ENCODE measurements at places on chromosomes 2 and 18.

GRCh38 chr2:5175231-5175630 is 517.0 kb upstream of the SOX11 start:
- no peak for DNase-seq

DNA sequence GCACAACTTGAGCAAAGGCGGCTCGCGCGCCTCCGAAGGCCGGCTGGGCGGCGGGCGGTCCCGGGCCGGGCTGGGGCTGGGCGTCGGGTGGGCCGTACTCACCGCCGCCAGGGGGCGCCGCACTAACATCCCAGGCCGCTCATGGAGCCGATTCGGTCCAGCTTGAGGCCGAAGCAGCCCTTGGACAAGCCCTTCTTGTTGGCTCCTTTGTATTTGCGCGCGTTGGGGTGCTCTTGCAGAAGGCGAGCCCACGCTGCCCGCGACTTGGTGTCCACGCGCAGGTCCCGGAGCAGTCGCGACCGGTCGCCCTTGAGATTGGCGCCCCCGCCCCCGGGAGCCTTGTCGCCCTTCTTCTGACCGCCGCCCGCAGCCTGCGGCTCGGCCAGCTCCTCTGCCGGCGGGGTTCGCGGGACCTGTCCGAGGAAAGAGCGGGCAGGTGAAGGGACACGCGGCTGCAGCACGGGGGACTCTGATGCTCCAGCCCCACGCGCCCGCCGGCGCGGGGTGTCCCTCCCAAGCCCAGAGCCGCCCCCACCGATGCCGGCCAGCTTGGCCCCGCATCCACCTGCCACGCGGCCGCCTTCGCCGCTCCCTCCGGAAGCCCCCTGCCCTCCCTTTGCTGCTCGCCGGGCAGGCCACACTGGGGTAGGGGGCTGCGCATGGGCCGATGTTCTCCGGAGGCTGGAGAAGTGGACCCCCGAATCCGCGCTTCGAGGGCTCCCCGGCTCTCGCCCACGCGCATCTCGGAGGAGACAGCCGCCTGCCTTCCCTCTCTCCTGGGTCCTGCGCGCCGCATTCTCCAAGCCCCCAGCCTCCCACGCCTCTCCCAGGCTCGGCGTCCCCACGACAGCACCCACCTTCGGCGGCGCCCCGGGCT is 655 bp downstream of the NPPC start:
- peak; percentile 75 for DNase-seq

- no peak for DNase-seq
Measured at GRCh38 chr2:69645921-69646320, 2.4 kb upstream of the AAK1 start.

GRCh38 chr2:46490521-46491141 is 11.3 kb downstream of the TMEM247 start:
- DNase-seq = no peak

DNA sequence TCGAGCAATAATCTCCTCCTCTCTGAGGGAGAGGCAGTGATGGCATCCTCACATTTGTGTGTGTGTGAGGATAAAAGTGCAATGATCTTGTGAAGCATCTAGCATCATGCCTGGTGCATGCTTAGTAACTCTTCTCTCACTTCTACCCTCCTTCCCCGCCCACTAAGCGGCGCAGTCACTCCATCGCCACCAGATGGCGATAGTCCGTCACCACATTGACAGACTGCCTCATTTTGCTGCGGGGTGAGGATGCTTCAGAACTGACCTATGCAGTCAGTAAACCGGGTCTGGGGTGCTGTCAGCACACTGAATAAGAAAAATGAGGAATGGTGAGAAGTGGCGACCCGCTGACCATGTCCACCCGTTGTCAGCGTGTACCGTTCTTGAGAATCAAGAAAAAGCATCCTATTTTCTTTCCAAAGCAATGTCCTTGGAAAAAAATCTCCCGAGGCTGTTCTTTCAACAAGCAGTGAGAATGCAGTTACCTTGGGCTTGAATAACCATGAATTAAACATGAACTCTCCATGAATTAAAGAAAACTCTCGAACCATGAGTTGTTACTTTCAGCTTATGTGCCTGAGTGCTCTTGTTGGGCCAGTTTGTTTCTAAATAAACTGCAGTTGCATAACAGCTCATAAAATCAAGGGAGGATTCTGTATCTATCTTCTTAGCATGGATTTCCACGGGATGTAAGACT is 37.3 kb upstream of the TMEM177 start:
- peak; percentile 75 for DNase-seq

DNA sequence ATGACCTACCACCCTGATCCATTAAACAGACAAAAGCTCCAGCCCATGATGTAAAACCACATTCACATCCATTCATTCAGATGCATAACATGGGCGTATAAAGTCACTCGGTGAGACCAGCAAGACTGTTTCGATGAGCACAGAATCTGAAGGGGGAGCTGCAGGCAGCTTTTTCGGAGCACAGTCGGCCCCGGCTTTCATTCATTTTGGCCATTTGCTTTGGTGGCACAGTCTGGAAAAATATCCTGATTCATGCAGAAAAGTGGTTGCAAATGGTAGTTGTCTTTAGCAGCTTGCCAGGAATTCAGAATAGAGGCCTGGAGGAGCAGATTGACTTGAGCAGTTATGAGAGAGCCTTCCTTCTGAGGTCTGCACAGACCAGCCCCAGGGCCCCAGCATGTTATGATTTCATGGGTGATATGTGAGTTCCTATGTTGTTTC is 11.2 kb downstream of the ARID5A start:
- no peak for DNase-seq

DNA sequence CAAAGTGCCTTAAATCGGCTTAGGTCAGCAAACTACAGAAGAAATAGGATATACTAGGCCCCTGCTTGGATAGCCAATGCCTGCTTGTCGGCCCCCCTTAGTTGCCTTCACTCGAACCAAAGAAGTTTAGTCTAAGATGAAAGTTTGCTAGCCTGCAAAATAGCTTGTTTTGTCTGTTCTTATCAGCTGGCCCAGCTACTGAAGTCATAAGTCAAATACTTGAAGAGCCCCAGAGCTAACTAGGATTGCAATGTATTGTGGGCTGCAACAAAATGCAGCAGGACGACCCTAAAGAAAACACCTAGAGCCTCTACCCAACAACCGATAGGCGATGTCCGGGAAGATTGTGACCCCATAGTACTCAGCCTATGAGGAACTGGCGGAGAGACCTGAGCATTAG is 183.5 kb upstream of the HS6ST1 start:
- DNase-seq = no peak

GRCh38 chr2:206193671-206194357 is 34.1 kb downstream of the EEF1B2 start:
- DNase-seq = no peak

DNA sequence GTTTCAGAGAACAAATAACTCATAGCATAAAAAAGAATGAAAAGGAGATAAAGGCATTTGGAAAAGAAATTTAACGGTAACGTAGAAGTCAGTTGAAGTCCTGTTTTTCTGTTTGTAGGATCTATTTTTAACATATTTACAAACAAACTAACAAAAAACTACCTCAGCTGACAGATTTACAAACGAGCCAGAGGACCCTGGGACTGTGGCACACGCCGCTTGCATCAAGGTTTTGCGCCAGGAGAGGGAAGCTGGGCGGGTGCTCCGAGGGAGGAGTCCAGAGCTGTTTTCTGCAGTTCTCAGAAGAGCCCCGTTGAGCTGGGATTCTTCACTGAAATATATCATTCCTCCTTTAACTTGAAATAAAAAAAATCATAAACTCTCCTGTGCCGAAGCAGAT is 13.6 kb upstream of the TMEM18 start:
- no peak for DNase-seq

DNA sequence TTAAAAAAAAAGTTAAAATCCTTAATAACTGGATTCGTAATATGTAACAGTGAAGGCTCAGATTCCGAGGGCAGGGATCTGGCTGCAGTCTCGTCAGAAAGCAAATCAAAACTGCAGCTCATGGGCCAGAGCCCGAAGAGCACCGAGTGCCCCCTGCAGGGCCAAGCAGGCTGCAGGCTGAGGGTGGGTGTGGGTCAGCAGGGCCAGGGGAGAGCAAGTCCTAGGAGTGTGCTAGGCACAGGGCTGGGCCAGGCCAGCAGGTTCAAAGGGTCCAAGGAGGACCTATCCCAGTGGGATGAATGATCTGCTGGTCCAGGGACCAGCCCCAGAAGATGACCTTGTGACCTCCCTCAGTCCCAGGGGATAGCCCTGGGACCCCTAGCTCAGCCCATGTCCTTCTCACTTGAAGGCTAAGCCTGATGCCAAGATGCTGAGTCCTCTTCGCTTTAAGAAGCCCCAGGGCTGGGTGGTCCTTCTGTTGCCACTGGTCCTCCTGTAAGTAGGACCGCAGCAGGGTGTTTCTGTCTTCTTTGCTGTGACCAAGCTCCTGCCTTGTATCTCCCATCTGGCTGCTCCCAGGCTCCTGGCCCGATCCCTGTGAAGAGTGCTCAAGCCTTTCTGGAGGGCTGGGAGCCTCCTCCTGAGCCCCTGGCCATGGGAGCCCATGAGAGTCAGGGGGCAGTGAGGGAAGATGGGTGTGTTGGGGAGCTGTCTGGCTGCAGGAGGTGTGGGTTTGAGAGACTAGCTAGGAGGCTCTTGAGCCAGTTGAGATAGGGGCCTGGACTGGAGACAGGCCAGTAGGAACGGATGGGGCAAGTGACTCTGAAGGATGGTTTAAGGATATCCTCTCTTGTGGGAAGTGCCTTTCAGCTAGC is 150.7 kb downstream of the DYSF start:
- DNase-seq = no peak

- DNase-seq = peak; percentile 26
Measured at GRCh38 chr2:216698895-216699294, 3.5 kb upstream of the IGFBP5 start.

DNA sequence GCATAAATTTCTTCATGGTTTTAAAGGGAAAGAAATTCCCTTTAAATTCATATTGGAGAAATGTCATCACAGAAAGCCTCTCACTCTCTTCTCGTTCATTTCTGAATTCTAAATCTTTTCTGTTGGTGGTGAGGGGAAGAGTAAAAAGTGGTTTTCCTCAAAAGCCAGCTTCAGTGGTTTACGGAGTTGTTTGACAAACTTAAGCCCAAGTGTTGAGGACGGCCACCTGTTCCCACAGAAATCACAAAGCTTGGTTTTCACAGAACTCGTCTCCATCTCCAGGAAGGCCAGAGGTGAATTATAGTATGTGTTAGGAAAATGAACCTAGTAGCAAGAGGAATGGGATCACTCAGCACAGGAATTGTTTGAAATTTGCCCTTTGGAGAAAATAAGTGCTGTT is 316.2 kb downstream of the PDE11A start:
- no peak for DNase-seq

DNA sequence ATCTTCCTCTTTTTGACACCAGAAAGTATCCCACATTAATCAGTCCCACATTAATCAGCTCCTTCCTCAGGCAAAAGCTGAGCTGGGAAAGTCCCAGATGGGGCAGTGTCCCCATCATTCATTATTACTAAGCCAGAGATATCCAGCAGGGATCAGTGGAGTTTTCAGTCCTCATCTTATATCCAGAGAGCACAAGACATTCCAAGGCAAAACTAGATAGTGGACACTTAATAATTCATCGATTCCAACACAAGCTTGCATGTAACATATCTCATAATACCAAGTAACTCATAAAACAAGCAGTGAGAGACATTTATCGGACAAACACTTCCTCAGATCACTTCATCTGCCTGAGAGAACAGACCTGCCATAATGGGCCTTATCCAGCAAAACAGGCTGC is 53.1 kb downstream of the MCFD2 start:
- DNase-seq = no peak

- DNase-seq = no peak
Measured at GRCh38 chr18:45755934-45756333, 32.0 kb downstream of the SLC14A1 start.

GRCh38 chr18:64208516-64208915 is 59.6 kb upstream of the LINC00305 start:
- no peak for DNase-seq

DNA sequence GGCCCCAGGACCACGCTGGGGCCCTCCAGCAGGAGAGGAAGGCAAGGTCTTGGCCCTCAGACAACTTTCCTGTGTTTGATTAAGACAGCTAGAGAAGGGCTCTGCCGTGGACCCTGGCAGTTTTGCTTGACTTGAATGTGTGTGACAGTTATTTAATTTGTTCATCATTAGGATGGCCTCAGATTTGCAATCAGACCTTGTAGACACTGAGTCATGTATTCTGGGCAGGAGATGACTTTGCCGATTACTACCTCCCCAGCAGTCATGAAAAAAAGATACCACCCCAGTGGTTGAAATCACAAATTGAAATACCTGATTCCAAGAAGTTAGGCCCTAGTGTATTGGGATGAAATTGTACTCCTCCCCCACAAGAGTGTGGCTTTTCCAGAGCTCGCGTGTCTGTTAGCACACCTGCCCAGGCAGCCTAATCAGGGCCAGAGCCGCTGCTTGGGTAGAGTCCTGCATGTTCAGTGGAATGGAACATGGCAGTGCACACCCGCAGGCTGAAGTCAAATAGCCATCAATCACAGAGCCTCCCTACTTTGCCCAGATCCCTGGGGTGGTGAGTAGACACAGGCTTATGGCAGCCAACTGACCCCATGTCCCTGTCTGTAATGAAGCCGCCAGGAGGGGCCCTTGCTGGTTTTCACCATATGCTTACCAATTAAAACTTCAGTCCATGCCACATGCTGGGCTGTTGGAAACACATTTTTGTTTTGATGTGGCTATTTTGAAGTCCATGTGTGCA is 122.5 kb downstream of the TPGS2 start:
- DNase-seq = no peak

- DNase-seq = no peak
Measured at GRCh38 chr2:40343902-40344301, 108.0 kb downstream of the SLC8A1 start.

Measured in activated CD4-positive, alpha-beta T cell treated with anti-CD3 and anti-CD28 coated beads, Interleukin-2, Interleukin-4, amounts not matched to agents 100 ng/mL and 50 ng/mL, durations not matched to agents 16 hours and 8 hours (primary cell).